Activated T-cell treated with anti-CD3 and anti-CD28 coated beads for 48 hours (primary cell): ENCODE measurements at places on chromosomes 13 and 19.
A peak's percentile ranks its signal among the peaks of the same experiment; 100 is the strongest.

DNA sequence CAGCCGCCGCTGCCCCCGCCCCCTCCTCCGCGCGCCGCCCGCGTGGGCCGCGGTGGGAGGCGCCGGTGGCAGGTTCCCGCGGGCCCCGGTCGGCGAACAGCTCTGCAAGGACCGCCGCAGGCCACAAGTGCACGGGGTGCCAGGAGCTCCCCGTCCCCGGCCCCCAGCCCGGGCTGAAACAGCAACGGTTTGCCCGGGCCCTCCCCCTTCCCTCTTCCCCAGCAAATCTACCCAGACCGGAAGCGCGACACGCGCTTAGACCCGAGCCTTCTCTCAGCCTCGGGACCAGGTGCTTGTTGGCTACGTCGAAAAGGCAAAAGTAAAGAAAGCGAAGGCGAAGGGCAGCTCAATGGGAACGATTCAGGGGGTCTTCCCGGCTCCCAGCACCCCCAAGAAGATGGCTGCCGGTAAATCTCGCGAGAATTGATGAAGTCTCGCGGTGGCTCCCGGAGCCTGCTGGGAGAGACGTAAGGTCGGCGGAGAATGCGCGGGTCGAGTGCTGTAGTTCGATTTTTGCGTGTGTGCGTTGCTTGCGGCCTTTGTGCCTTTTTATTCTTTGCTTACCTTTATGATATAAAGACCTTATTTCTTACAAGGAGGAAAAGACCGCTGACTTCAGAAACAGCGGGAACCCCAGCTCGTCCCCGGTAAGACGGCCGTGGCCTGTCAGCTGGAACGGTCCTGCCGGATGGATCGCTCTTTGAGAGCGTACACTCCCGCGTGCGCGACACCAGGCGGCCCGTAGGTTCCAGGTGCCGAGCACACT is at the start of gene RBM26:
Gene RBM26, minus strand, starts transcription at position 425 of the 766 bp plus-strand sequence. CDS start 481 bp downstream, outside the sequence.
- peak; percentile 87 for DNase-seq

- no peak for DNase-seq
Observed at GRCh38 chr13:112253631-112254030, 122.5 kb upstream of the SPACA7 start.

GRCh38 chr13:43021926-43022670 is 1.3 kb upstream of the DNAJC15 start:
- no peak for DNase-seq

GRCh38 chr19:52237771-52238400 is 31.5 kb upstream of the ZNF766 start:
- peak; percentile 40 for DNase-seq

DNA sequence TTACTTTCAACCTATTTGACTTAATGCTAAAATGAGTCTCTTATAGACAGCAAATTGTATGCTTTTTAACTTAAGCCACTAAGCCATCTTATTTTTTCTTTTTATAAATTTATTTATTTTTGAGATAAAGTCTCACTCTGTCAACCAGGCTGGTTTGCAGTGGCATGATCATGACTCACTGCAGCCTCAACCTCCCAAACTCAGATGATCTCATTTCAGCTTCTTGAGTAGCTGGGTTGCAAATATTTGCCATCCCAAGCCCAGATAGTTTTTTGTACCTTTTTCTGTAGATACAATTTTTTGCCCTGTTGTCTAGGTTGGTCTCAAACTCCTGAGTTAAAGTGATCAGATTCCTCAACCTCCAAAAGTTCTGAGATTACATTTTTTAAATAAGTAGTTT is 27.1 kb downstream of the ZNF714 start:
- DNase-seq, result no peak

DNA sequence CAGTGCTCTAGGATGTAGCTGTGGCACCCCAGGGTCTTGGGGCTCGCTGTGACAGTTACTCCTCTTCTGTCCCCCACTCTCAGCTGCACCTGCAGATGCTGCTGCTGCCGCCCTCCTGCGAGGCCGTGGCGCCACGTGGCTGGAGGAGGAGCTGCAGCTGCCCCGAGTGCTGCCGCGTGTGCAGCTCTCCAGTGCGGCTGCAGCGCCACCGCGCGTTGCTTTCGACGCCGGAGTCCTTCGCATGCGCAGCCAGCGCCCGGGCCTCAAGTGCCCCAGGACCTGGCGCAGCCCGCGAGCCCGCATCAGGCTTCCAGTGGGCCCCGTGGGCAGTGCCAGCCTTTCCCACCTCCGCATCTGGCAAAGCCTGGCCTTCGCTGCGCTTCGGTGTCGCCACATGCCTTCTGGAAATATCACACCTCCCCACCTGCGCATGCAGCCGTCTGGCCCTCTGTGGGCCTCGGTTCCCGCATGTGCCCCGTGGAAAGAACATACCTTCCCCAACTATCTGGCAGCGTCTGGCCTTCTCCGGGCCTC is 692 bp upstream of the ZNF580 start:
- DNase-seq, result peak; percentile 77

DNA sequence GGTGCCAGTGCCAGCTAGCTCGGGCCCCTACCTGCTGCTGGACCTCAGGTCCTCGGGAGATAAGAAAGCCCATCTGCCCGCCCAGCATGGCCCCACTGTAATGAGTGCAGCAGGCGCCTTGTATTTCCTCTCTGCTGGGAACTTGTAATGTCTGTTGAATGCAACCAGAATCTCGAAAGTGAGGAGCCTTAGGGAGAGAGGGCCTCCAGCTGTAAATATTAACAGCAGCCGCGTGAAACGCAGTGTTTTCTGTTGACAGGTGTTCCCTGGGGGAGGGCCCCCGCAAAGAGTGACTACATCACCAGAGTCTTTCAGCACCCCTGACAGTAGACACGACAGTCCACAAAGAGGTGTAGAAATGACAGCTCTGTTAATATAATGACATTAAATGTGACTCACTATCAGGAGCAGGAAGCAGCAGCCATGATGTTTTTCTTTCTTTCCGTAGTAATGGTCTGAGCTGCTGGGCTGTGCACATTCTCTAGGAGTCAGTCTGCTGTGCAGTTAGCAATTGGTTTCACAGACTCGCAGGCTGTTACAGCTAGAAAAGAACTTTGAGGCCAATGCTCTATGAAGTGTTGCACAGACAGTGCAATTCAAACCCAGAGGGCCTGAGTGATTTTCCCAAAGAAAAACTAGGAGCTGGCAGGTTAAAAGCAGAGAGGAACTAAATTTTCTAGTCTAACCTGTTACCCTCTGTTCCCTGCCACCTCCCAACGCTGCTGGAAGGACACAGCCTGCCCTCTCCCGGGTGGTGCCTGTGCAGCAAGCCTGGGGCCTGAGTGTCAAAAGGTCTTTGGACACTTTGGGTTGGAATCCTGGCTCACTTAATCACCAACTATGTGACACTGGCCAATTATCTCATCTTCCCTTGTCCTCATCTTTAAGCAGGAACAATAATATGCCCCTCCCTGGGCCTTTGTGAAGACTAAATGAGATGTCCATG is 58.6 kb upstream of the WASF3 start:
- DNase-seq, result no peak

DNA sequence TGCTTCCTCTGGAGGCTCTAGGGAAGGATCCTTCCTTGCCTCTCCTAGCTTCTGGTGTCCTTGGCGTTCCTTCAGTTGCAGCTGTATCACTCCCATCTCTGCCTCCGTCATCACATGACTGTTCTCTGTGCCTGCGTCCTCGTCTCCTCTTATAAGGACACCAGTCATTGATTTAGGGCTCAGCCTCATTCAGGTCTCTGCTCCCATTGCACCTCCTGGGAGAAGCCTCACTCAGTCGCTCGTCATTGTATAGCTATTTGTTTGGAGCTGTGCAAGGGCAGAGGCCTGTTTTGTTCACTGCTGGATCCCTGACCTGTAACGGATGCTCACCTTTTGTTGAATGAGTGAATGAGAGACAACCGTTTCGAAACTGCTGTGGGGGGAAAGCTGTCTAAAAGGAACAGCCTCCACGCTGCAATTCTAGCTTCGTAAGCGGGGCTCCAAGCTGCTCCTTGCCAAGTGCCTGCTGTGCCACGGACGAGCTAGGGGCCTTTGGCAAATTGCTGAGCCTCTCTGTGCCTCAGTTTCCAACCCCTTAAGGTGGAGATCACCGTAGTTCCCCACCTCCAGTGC is 17.2 kb downstream of the BRSK1 start:
- DNase-seq, result no peak

- DNase-seq, result no peak
Observed at GRCh38 chr19:40472516-40472915, 5.7 kb downstream of the SPTBN4 start.

- DNase-seq, result no peak
Observed at GRCh38 chr13:21531455-21531854, 72.4 kb upstream of the ZDHHC20 start.

- no peak for DNase-seq
Observed at GRCh38 chr19:40596608-40597328, 4.4 kb upstream of the LTBP4 start.

GRCh38 chr19:14381689-14382474 is 638 bp downstream of the ADGRE5 start:
- peak; percentile 67 for DNase-seq

DNA sequence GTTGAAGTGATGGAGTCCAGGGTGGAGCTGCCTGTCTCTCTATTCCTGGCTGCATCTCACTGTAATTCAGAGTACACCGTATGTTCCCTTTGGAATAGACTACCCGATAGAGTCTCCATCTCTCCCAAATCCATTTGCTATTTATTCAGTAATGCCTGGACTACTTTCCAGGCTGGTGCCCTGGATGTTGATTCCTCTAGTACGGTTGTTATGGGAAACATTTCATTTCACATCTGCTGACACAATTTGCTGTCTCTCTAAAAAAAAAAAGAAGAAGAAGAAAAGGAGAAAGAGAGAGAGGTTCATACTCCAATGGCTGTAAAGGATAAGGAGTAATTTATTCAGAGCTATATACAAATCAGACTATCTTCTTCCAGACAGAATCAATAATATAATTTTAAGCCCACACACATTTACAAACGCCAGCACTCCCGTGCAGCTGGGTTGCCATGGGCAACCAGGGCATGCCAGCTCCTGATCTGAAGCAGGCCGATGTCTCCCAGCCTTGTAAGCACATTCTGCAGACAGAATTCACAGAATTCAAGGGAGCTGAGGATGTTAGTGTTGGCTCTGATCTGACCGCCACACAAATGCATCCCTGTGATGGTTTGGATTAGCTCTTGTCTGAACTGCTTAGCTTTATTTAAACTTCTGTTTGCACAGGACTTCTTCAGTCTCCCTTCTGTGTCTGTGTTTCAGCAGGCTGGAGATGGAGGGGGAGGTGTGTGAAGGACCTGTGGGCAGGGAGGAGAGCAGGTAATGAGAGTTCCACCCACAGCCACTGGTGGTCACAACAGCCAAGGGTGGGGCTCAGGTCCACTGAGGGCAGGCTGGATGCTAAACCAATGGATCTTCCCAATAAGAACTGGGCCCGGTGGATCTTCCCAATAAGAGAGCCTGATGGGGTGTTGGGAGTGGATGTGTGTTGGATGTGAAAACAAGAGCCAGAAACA is 66.0 kb downstream of the TEX26 start:
- no peak for DNase-seq

DNA sequence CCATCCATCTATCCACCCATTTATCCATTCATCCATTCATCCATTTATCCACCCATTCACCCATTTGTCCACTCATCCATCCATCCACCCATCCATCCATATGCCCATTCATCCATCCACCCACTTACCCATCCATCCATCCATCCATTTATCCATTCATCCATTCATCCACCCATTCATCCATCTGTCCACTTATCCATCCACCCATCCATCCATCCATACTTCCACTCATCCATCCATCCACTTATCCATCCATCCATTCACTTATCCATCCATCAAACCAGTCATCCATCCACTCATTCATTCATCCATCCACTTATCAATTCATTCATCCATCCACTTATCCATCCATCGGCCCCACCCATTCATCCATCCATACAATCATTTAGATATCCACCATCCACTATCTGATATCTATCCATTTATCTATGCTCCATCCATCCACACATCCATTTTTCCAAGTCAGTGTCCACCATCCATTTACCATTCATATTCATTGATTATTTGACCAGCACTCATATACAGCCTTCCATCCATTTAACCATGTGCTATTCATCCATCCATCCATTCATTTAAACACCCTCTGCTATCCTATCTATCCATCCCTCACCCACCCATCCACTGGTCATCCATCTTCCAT is 2.8 kb downstream of the TMEM221 start:
- no peak for DNase-seq

DNA sequence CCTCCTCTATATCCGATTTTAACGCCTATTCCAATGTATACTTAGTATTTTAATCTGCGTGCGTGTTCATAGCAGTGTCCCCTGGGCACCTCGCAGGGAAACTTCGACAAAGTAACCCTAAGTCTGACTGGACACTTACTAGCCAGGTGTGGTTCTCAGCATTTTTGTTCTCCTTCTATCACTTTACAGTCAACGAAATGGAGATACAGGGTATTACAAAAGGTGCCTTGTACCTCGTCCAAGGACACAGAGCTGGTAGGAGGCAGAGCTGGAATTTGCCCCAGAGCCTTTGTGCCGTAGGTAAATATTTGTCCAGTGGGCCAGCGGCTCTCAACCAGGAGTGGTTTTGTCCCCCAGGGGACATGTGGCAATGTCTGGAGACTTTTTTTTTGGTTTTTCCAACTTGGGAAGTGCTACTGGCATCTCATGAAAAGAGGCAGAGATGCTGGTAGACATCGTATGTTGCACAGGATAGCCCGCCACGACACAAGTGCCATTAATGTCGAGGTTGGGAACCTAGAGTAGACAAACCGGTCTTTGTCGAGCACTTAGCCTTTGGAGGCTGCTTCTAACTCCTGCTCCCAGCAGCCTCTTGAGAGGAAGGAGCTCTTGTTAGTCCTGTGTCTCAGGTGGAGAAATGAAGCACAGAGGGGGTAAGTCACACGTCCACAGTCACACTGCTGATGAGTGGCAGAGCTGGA is 1.1 kb downstream of the ZNF444 start:
- no peak for DNase-seq

- DNase-seq, result no peak
Observed at GRCh38 chr13:28464861-28465460, 30.0 kb downstream of the FLT1 start.

- no peak for DNase-seq
Observed at GRCh38 chr13:59638404-59638803, 525.3 kb downstream of the DIAPH3 start.

GRCh38 chr19:8069096-8069973 is 16.8 kb downstream of the CCL25 start:
- DNase-seq, result no peak

DNA sequence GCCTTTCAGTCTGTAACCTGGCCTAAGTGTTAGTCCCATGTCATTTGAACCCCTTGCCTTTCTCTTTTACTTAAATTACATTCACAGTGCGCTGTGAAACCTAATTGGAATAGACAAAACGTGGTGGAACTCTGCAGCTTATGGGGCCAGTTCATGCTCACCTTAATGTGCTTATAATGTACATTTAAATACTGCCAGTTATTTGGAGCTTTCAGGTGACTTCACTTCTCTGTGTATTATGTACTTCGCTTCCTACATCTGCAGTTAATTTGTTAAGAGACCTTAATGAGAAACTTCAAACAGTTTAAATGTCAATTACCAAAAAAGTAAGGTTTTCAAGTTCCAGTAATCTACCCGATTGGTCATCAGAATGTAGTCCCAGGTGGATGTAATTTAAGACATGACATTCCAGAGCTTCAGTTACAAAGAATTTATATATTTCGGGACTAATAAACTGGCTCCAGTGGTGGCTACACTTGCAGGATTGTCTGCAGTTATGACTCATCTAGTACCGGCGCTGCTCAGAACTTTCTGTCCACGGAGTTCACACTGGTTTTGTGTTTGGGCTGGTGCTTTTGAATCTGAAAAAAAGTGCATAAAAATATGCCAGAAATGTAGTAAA is 125.3 kb downstream of the TM9SF2 start:
- DNase-seq, result no peak
